Aortic smooth muscle cell (primary cell): ENCODE measurements at places on chromosomes 1 and 21. TPM values are rescaled to one million over a fixed set of nuclear protein-coding genes. Genes with fewer than 3 reads are reported as not detected.

KRTAP19-1 gene
- not detected in 2 replicates for total RNA-seq

HTR1D gene
- not detected in 2 replicates for total RNA-seq

SYT14 gene
- 0.13 and 0.44 TPM in 2 replicates for total RNA-seq

ETNK2 gene
- 0.37 and 0.53 TPM in 2 replicates for total RNA-seq

CFHR2 gene
- total RNA-seq: not detected in 2 replicates

CHRNB2 gene
- under 0.01 TPM in 1 of 2 replicates, not detected in the other for total RNA-seq

SH3BGR gene
- 5.7 and 10.5 TPM in 2 replicates for total RNA-seq

ELAPOR1 gene
- under 0.01 and 0.25 TPM in 2 replicates for total RNA-seq

OR2L2 gene
- total RNA-seq: under 0.01 TPM in 2 replicates

TNFAIP8L2 gene
- total RNA-seq: not detected in 2 replicates

PLEKHG5 gene
- total RNA-seq: 18.2 and 28.7 TPM in 2 replicates

CELA2B gene
- 0.13 TPM in 1 of 2 replicates, not detected in the other for total RNA-seq

SPATA1 gene
- 0.92 and 0.93 TPM in 2 replicates for total RNA-seq

CCDC17 gene
- total RNA-seq: 0.53 and 0.75 TPM in 2 replicates

SRSF11 gene
- 112 and 121 TPM in 2 replicates for total RNA-seq

KCTD3 gene
- 51.3 and 54.4 TPM in 2 replicates for total RNA-seq

MANEAL gene
- 0.99 and 2.2 TPM in 2 replicates for total RNA-seq

LCE2B gene
- total RNA-seq: not detected in 2 replicates

KIAA0040 gene
- total RNA-seq: 0.81 and 2.2 TPM in 2 replicates

RIPPLY3 gene
- not detected in 2 replicates for total RNA-seq

RAB42 gene
- 0.93 and 1.7 TPM in 2 replicates for total RNA-seq

ATAD3A gene
- total RNA-seq: 22.9 and 47.2 TPM in 2 replicates

TLR5 gene
- 0.12 and 0.13 TPM in 2 replicates for total RNA-seq

OPTC gene
- total RNA-seq: not detected in 2 replicates

OR2L5 gene
- total RNA-seq: not detected in 2 replicates

UTP25 gene
- 11.1 and 16.2 TPM in 2 replicates for total RNA-seq

MTHFR gene
- 37.0 and 49.1 TPM in 2 replicates for total RNA-seq

CD84 gene
- under 0.01 TPM in 1 of 2 replicates, not detected in the other for total RNA-seq

TNFSF4 gene
- total RNA-seq: 1.2 and 2.1 TPM in 2 replicates

KRTAP12-2 gene
- total RNA-seq: not detected in 2 replicates

CD247 gene
- total RNA-seq: 0.26 TPM in 1 of 2 replicates, not detected in the other

GREM2 gene
- 1.6 and 6.8 TPM in 2 replicates for total RNA-seq

FAM163A gene
- not detected in 2 replicates for total RNA-seq

SERTAD4 gene
- 3.4 and 5.9 TPM in 2 replicates for total RNA-seq

CDC7 gene
- 1.7 and 3.3 TPM in 2 replicates for total RNA-seq

TRIM46 gene
- total RNA-seq: 3.6 and 4.2 TPM in 2 replicates

SELE gene
- under 0.01 TPM in 2 replicates for total RNA-seq

REN gene
- not detected in 2 replicates for total RNA-seq

RUNX3 gene
- not detected in 2 replicates for total RNA-seq

LZIC gene
- 21.3 and 27.4 TPM in 2 replicates for total RNA-seq

MYOG gene
- total RNA-seq: not detected in 2 replicates

KCNJ6 gene
- under 0.01 TPM in 1 of 2 replicates, not detected in the other for total RNA-seq

PDZK1 gene
- 0.40 and 0.75 TPM in 2 replicates for total RNA-seq

MAP7D1 gene
- 87.5 and 88.7 TPM in 2 replicates for total RNA-seq

SPOCD1 gene
- 35.8 and 43.3 TPM in 2 replicates for total RNA-seq

NPL gene
- total RNA-seq: 3.0 and 3.2 TPM in 2 replicates

OLIG2 gene
- total RNA-seq: not detected in 2 replicates

ZSWIM5 gene
- 0.75 and 1.1 TPM in 2 replicates for total RNA-seq

TNNI3K gene
- 1.2 and 1.7 TPM in 2 replicates for total RNA-seq

AIM2 gene
- not detected in 2 replicates for total RNA-seq

CD1B gene
- total RNA-seq: not detected in 2 replicates

ZMYND12 gene
- 0.56 and 0.92 TPM in 2 replicates for total RNA-seq

FCRLB gene
- total RNA-seq: 0.79 and 1.1 TPM in 2 replicates

TMEM61 gene
- not detected in 2 replicates for total RNA-seq

PCAT6 gene
- total RNA-seq: 0.25 TPM in 1 of 2 replicates, not detected in the other
